ENCODE measurements at places on chromosomes 12 and 14.

GRCh38 chr12:14416658-14417057 lies 51.2 kb downstream of the ATF7IP start:
- DNase-seq, result no peak

- no peak for DNase-seq
Observed at GRCh38 chr12:3231399-3231876, 154.3 kb downstream of the TSPAN9 start.

DNA sequence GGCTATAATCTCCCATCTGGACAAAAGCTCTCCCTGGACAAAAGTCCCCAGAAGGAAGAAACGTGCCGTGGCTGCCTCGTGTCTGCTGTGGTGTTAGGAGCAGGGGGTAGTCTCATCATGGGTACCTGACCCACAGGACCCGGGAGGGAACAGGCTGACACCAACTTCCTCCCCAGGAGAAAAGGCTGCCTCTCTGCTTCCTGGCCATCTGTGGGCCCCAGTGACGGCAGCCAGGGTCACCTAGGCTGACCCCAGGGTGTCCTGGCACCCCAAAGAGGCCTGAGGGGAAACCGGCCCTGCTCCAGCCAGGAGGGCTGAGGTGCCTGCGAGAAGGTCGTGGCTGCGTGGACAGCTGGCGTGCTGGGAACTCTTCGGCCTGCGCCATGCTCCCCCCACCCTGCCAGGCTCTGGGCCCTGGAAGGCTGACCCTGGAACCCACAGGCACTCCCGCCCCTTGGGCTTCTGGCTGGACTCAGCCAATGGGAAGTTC lies 133.9 kb downstream of the RFLNA start:
- DNase-seq, result no peak

DNA sequence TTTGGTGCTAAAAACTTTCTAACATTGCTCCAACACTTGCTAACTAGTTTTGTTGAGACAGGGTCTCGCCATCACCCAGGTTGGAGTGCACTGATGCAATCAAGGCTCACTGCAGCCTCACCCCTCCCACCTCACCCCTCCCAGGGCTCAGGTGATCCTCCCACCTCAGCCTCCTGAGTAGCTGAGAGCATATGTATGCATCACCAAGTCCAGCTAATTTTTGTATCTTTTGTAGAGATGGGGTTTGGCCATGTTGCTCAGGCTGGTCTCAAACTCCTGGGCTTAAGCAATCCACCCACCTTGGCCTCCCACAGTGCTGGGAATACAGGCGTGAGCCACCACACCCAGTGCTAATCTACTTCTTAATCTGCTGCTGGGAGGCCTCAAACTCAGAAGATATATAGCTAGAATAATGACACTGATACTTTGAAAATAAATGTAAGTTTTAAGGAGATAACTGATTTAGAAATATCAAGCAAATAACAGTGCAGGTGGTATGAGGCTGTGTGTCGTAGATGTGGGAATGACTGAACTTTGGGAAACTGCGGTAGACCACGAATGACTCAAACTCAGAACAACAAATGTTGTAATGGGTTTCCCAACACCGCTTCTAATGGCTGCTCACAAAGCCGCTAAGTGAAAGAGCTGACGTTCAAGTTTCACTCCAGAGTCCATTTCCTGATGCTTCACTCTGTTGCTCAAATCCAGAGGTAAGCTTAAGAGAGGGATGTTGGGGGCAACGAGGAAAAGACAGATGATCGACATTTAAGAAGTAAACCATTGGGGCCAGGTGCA lies 10.0 kb downstream of the TMCC3 start:
- peak; percentile 69 for DNase-seq

DNA sequence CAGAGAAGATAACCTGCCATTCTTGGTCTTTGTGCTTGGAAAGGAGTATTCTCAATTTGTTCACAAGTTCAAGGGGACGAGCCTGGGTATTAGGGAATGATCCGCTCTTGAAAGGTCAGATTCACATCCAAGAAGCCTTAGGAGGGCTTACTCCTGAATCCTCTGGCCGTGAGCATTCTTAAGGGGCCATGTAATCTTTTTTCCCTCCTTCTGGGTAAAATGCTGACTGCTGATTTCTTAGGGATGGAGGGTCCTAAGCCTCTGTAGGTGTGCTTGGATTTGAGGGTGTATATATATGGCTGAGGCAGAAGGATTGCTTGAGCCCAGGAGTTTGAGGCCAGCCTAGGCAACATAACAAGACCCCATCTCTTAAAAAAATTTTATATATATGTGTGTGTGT lies 149.1 kb downstream of the TSPAN9 start:
- no peak for DNase-seq

- DNase-seq, result no peak
Observed at GRCh38 chr12:106138633-106139421, at the start of gene NUAK1. NUAK1 (minus strand) TSS chr12:106138954; CDS start chr12:106138653, 301 bp downstream.

GRCh38 chr14:74427651-74428050 lies 1.6 kb upstream of the SYNDIG1L start:
- DNase-seq, result no peak

- no peak for DNase-seq
Observed at GRCh38 chr12:197911-198695, 15.9 kb downstream of the SLC6A12 start.

GRCh38 chr12:56954958-56955355 lies 2.5 kb downstream of the RDH16 start:
- no peak for DNase-seq

DNA sequence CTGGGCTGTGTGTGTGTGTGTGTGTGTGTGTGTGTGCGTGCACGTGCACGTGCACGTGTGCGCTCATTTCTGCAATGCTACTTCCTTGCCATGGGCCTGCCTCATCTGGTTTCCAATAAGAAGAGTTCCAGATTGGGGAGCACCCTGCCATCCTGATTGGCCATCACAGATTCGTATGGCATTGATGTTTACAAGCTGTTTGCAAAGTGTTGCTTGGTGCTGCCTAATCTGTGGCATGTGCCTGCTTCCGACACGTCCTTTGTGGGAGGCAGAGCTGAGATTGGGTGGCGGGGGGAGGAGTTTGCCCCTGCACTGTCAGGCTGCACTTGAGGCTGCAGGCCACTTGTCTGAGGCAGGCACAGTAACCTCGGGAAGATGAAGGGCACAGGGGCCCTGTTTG lies 39.2 kb downstream of the SAMD4A start:
- no peak for DNase-seq

- no peak for DNase-seq
Observed at GRCh38 chr12:55818140-55818728, 393 bp downstream of the ORMDL2 start.

- DNase-seq, result no peak
Observed at GRCh38 chr12:123995023-123995748, 22.2 kb downstream of the ZNF664 start.

GRCh38 chr14:100872259-100873095 lies 31.0 kb downstream of the RTL1 start:
- no peak for DNase-seq

GRCh38 chr12:119423285-119423684 lies 88.8 kb downstream of the CCDC60 start:
- DNase-seq, result no peak

- no peak for DNase-seq
Observed at GRCh38 chr12:70110085-70110484, 133.1 kb upstream of the CNOT2 start.

DNA sequence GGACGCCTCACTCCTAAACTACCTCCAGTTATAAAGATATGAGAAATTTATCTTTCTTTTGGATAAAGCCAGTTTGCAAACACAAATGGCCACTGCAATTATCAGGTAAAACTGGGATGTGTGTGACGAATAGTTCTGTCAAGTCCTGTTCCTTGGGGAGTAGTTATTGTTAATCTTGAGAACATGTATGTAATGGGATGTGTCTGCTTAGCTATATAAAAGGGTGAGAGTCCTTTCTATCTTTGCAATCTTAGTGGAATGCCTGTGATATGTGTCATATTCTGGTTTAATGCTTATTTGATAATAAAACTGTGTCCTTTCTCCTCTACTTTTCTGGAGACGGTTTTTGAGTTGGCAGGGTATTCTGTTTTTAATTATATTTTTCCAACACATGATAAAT lies 56.1 kb upstream of the PKP2 start:
- no peak for DNase-seq

GRCh38 chr12:41242603-41243002 lies 54.5 kb downstream of the PDZRN4 start:
- no peak for DNase-seq

DNA sequence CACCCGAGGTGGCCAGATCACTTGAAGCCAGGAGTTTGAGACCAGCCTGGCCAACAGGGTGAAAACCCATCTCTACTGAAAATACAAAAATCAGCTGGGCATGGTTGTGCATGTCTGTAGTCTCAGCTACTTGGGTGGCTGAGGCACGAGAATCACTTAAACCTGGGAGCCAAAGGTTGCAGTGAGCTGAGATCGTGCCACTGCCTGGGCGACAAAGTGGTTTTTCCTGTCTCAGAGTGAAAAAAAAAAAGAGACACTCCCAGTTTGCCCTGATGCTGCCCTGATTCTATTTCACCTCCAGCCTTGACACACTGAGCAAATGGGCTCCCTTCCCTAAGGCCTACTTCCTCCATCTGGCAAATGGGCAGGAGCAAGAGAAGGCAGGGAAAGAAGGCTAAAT lies 28.5 kb upstream of the PLEK2 start:
- no peak for DNase-seq

DNA sequence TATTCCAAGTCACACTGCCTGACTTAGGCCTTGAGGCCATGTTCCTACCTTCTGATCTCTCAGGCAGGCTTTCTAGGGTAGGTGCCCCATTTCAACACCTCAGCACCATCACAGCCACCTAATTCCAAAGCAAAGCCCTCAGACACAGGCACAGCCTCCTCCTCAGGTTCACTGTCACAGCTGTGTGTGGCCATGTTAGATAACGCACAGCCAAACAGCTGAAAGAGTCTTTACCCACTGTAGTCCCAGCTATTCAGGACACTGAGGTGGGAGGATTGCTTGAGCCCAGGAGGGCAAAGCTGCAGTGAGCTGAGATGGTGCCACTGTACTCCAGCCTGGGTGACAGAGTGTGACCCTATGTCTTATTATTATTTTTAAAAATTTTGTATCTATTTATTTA lies 7.3 kb upstream of the TMEM229B start:
- no peak for DNase-seq

- no peak for DNase-seq
Observed at GRCh38 chr14:24277071-24277470, 5.7 kb upstream of the RABGGTA start.

DNA sequence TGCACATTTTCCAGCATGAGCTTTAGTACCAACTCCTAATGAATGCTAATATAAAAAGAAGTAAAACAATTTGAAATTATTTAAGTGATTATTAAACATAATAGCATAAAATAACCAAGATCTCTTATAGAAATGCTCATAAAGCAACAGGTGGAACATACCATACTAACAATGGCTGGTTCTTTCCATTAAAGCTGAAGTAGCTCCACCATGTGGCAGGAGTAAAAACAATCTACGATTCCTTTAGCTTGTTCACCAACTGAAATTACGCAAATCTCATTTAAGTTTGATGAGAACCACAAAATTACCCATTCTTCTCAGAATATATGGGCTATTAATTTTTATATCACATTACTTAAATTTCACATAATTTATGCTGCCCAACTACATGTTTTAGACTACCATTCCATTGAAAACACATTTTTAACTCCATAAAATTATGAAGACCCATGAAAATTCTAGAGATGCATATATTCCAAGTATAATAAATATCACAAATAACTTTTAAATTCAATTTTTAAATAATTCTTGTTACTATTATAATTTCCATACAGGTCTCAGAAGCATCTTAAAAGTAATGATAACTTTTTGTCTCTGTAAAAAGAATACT lies 213.6 kb downstream of the DAD1 start:
- DNase-seq, result no peak

DNA sequence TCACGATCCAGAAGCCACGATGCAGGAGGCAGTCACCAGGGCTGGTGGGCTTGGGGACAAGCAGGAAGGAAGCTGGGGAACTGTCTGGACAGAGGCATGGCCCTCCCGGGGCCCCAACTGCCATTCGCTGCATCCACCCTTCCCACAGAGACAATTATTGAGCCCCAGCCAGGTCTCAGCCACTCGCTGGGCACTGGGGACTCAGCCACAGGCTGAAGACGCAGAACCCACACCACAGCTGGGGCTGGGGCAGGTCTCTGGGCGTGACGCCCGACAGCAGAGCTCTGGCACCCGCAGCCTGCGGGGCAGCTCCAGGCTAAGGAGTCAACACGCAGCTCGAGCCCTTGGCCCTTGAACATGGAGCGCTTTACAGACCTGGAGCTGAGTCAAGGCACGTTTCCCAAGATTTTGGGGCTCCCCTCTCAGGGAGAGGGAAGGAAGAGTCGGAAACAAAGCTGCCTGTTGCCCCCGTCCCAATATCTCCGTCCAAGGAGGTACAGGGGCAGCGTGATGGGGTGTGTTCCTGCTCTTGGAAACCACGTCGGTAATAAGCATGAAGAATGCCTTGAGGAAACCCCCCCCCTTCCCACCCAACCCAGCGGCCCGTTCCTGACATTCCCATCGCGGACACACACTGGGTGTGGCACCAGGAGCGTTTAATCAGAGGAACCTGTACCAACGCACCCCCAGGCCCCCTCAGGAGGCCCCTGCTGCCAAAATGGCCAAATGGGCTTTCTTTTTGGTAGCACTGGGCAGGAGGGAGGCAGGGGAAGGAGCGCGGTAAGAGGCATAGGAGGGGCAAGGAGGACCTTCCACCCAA lies 6.7 kb downstream of the RIMBP2 start:
- no peak for DNase-seq

DNA sequence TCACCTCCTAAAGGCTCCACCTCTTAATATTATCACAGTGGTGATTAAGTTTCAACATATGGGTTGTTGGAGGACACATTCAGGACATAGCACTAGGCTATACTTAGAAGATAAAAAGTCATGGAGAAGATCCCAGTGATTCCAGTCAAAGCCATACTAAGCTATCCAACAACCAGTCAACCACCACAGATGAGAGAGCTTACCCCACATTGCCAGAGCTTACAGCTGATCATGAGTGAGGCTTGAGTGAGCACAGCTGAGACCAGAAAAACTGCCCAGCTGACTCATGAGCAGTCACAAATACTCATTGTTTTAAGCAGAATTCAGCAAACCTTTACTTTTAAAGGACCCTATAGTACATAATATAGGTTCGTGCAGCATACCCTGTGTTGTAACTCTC lies 85.1 kb downstream of the DRAM1 start:
- no peak for DNase-seq

- DNase-seq, result no peak
Observed at GRCh38 chr14:34711169-34711568, 3.2 kb downstream of the CFL2 start.

GRCh38 chr12:29752121-29752520 lies 31.6 kb downstream of the TMTC1 start:
- DNase-seq, result no peak

GRCh38 chr12:2844786-2845185 lies 10.0 kb upstream of the NRIP2 start:
- DNase-seq, result no peak

GRCh38 chr14:29240066-29240465 lies 473.5 kb downstream of the FOXG1 start:
- no peak for DNase-seq
